HS-5 (cell line): ENCODE measurements at places on chromosomes 2 and 18.

- no peak for DNase-seq
Observed at GRCh38 chr18:28039078-28039477, 137.9 kb downstream of the CDH2 start.

GRCh38 chr2:17413036-17413435 is 105.2 kb downstream of the RAD51AP2 start:
- no peak for DNase-seq

DNA sequence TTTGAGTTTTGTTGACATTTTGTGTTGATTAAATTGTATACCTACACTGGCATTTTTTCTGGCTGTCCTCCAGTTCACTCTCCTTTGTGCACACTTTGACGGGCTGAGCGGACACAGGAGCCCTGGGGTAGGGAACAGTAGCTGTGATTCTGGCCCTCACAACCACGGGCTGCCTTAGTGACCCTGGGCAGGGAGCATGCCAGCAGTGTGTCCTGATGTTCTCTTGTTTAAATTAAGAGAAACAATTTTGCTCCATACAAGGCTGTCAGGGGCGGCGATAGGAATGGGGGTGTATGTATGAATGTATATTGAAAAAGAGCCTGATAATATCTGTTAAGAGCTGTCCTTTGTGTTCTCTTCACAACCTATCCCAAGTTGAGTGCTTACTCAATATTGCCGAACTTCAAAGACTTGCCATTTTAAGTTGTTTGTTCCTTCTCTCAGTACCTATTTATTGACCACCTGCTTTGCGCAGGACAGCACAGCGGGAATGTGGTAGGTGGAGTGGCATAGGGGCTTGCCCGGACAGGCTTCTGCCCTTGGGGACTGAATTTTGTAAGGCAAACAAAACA is 103.7 kb upstream of the EML6 start:
- no peak for DNase-seq

DNA sequence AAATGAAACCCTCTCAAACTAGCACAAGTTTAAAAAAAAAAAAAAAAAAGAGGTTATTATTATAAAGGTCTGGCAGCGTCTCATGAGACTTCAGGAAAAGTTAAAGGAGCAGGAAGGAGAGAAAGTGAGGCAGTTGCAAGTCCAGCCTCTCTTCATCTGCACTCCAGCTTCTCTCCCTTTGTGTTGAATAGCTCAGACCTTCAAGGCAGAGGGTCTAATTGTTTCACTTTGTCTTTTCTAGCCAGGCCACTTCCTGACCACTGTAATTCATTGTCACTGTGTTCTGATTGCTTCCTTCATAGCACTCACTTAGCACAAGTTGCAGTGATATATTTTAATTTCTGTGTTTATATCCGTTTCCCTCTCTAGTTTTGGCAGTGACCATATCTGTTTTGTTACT is 99.9 kb downstream of the SPATS2L start:
- no peak for DNase-seq

GRCh38 chr2:118356051-118356450 is 267.8 kb downstream of the INSIG2 start:
- DNase-seq = no peak

- DNase-seq = no peak
Observed at GRCh38 chr2:84970210-84970867, 622 bp upstream of the KCMF1 start.

GRCh38 chr18:76697441-76697901 is 124.9 kb upstream of the ZNF236 start:
- DNase-seq = no peak

- DNase-seq = no peak
Observed at GRCh38 chr2:36545871-36546416, 52.0 kb downstream of the FEZ2 start.

- DNase-seq = no peak
Observed at GRCh38 chr2:95357717-95358280, 44.7 kb upstream of the FAHD2A start.

GRCh38 chr2:196944570-196944969 is 18.1 kb upstream of the PGAP1 start:
- no peak for DNase-seq

DNA sequence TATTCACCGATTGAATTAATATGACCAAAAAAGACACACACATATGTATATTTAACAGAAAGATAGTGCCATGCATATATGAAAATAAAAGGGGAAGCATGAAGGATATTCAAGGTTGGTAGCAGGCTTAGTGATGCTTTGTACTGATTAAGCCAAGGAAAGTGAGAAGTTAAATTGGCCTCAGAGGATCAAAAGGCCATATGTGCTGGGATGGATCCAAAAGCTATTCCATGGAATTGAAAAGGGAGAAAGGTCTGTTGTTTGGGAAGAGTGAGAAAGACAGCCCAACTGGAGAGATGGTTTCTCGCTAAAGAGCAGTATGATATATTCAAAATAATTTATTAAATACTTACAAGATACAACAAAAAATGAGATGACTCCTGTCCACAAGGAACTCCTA is 65.9 kb downstream of the INSIG2 start:
- DNase-seq = no peak

DNA sequence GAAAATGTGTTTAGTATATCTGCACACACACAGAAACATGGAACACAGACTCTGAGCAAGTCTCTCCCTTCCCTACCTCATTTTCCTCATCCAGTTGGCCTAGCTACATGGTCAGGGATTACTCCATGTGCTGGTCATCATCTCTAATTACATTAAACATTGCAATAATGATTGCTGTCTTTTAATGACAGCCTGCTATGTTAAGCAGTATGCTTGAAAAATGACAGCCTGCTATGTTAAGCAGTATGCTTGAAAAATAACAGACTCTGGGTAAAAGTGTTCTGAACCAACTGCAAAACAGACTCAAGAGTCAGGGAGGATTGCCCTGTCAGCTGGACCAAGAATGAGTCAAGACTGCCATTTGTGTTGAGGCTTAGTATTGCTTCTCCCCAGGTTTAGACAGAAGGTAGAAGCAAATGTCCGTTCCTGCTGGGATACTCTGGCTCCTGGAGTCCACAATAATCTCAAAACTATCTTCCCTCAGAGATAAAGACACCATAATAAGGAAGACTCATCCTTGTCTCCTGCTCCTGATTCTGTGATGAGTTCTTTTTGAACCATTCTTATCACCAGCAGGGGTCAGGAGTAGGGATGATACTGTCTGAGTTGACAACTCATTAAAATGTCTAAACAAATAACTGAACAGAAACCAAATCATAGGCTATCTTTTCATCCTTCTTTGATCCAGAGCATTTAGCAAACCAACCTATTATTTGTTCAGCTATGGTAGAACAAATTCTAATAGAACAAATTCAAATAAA is 57.7 kb downstream of the CCDC93 start:
- no peak for DNase-seq

DNA sequence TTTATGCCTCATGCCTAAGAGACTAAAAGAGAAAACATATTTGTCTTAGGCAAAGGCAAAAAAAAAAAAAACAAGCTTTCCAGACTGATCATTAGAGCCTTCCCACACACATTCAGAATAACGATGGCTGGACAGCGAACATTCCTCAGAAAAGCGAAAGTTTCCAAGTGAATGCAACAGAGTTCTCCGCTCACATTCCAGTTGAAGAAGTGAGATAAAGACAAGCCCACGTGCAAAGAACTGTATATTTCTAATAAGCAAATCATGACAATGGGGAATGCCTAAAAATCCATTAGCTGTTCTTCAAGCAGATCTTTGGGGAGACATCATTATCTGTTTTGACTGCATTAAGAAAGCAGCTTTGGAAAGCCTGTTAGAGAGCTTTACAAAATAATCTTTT is 347.9 kb downstream of the METTL4 start:
- no peak for DNase-seq

DNA sequence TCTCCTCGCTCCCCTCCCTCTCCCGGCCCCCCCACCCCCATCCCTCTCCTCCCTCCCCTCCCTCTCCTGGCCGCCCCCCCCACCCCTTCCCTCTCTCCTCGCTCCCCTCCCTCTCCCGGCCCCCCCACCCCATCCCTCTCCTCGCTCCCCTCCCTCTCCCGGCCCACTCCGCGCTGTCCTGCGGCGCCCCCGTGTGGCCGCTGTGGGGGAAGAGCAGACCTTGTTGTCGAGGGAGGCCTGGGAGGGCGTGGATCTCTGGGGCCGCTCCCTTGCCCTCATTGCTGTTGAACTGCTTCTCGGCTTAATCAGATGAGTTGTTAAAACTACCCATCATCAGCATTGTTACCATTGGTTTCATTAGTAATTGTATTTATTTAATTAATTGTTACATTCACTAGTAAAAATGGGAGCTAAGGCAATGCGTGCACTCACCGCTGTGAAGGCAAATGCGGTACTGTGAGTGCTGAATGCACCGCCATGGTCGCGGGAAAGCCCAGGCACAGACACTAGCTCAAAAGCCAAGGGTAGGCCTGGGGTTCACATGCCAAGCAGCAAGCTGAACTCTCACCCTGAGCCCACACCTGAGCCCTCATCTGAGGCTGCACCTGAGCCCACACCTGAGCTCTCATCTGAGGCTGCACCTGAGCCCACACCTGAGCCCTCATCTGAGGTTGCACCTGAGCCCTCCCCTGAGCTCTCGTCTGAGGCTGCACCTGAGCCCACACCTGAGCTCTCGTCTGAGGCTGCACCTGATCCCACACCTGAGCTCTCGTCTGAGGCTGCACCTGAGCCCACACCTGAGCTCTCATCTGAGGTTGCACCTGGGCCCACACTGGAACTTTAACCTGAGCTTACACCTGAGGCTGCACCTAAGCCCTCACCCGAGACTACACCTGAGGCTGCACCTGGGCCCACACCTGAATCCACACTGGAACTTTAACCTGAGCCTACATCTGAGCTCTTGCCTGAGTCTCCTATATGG is 8.8 kb downstream of the RTP5 start:
- no peak for DNase-seq

DNA sequence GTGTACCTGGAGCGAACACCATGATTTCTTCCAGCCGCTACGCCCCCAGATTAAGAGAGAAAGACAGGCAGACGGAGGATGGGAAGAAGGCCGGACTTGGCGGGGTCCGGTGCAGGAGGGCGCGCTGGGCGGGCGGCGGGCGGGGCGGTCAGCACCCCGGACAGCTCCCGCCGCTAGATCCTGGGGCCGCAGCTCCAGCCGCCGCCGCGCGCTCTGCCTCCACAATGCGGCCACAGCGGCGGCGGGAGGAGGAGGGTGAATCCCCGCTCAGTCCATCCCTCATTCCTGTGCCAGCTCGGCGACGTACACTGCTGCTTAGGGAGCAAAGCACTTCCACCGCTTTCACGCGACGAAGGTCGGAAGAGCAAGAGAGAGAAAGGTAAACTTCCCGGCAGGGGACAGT is at the start of gene AKAIN1:
Gene AKAIN1 (minus strand): TSS at position 226 of the 403 bp plus-strand sequence. CDS start 204 bp downstream, at position 22.
- DNase-seq = no peak

DNA sequence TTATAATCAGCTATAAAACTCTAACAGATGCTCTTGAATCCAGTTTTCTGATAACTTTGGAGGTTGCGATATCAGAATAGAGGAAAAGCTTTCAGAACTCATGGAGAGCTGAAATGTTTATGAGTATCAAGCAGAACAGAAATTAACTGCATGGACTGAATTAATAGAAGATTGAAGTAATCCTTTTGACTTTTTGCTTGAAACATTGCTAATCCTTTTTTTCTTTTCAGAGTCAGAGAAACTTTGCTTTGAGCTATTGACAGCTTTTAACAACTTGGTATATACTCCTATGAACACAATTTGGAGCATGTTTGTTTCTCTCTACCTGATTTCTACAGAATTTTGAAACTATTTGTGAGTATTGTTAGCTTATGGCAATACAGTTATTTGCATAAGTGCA is 1254.8 kb downstream of the LRP1B start:
- no peak for DNase-seq

DNA sequence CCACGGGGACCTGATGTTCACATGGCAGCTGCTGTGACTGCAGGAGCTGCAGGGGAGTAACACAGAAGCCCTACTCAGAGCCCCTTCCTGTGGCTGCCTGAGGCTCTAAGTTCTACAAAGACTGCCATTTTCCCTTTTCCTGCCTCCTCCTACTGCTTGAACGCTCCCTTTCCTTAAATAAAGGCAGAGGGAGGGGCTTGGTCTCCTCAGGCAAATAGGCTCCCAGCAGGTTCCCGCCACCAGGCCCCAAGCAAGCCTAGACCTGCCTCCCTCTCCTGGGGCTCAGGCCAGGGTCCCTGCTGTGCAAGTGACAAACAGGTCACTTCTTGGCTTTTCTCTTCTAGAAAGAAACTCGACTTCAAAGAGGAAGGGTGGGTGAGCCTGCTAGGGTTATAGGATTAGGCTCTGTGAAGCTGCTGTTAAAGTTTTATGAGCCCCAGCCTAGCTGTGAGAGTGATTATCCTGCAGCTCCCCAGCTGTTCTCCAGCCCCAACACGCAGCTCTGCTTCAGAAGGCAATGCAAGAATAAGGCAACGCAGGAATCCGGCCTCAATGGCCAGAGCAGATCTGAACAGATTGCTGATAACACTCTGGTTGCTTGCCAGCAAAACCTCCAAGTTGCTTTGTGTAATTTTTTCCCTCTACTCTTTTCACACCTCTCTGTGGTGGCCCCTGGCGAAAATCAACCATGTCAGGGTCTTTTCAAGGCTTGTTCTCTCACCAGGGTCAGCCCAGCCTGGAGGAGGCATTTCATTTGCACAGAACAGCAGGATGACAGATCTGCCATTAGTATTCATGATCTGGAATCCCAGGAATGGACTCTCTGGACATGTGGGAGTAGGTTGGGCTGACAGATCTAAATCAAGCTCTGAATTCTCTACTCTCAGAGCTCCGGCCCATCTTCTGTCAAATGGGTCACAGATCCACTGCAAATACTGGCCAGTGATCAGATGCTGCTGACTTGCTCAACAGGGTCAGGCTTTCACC is 71.3 kb downstream of the MRO start:
- no peak for DNase-seq

DNA sequence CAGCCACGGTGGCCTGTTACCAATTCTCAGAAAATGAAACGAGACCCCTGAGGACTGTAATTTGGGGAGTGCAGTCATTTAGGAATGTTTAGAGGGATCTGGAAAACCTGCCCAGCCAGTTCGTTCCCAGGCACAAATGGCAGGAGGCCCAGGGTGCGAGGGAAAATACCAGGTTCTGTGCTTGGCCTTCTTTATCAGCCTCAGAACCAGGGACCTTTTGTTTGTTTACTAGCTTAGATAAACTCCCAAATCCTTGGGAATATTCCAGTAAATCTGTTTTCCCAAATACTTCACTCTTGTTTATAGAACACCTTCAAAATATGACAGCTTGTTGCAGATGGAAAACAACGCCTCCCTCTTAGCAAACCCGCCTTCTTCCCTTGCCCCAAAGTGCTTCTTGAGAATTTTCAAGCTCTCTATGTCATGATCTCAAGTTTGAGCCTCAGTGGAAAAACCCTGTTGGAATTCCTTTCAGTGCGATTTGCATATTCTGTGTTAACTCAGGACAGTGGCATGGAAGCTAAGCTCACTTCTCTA is 400.3 kb upstream of the SMIM21 start:
- no peak for DNase-seq

DNA sequence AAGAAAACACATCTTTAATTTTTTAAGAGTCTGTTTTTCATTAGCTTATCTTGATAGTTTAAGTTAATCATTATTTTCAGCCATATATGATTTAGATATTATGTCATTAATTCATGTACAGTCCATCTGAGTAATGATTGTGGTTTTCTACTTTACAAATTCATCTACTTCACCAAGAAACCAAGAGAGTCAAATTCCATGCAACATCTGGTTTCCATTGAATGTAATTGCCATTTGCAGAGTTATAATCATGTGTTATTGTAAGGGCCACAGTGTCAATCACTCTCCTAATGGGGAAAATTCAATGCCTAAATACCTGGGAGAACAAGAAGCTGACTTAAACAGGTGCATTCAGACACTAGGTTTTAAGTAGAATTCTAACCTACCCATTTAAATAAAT is 217.2 kb upstream of the OSR1 start:
- no peak for DNase-seq

- DNase-seq = no peak
Observed at GRCh38 chr2:127118467-127118866, 11.5 kb upstream of the BIN1 start.

- no peak for DNase-seq
Observed at GRCh38 chr2:42939411-42940206, 147.2 kb upstream of the HAAO start.
